Daoy (cell line): ENCODE measurements at places on chromosomes 1 and 21.

- DNase-seq: no peak
Observed at GRCh38 chr1:115173151-115173550, 83.8 kb upstream of the TSPAN2 start.

GRCh38 chr1:12610305-12610935 lies 7.6 kb downstream of the DHRS3 start:
- DNase-seq: no peak

- no peak for DNase-seq
Observed at GRCh38 chr1:47423872-47424271, 7.8 kb downstream of the FOXE3 start.

GRCh38 chr21:36542312-36543101 lies 62.6 kb upstream of the CLDN14 start:
- DNase-seq: no peak

DNA sequence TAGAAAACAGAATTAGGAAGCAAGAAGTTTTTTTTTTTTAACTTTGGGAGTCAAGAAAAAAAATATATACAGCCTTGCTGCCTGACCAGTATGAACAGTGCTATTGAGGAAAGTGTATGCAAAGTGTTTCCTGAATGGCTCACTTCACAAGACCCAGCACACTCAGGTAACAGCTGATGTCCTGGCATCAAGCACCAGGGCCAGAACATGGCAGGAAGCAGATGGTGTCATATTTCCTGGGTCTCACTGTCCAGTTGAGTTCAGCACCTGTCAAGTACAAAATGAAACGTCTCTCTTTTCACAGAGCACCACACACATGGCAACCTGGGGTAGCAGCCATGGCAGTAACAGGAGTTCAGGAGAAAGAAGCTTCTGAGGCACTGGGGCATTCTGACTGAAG lies 372.3 kb downstream of the TTLL7 start:
- no peak for DNase-seq

- no peak for DNase-seq
Observed at GRCh38 chr1:11150326-11150725, 38.8 kb upstream of the ANGPTL7 start.

- no peak for DNase-seq
Observed at GRCh38 chr1:84541679-84542078, 32.6 kb downstream of the CTBS start.

DNA sequence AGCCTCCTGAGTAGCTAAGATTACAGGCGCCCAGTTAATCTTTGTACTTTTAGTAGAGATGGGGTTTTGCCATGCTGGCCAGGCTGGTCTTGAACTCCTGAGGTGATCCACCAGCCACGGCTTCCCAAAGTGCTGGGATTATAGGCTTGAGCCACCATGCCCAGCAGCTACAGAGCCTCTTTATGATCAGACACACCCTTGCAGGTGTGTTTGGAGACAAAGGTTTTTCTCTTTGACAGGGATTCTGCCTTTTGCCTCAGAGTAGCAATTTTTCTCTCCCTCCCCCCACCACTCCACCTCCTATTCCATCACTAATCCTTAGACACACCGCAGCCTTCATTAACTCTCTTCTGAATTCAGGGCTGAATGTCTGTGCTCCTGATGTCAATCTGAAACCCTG lies 152.2 kb upstream of the NFIA start:
- no peak for DNase-seq

DNA sequence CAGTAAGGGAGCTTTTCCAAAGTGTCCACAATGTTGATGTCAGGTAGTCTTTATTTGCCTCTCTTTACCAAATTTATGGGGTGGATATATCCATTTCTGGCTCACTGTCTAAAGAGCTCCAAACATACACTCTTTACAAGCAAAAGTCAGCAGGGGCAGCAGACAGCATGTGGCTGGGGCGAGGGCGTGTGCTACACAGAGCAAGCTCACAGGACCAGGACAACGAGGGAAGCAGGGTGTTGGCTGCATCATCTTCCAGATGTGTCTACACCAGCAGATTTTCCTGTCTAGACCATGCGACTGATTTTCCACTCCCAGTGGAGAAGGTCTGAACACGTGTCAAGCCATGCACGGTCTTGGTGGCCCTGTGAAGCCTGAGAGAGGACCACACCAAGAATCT lies 123.8 kb downstream of the TRABD2B start:
- DNase-seq: no peak

DNA sequence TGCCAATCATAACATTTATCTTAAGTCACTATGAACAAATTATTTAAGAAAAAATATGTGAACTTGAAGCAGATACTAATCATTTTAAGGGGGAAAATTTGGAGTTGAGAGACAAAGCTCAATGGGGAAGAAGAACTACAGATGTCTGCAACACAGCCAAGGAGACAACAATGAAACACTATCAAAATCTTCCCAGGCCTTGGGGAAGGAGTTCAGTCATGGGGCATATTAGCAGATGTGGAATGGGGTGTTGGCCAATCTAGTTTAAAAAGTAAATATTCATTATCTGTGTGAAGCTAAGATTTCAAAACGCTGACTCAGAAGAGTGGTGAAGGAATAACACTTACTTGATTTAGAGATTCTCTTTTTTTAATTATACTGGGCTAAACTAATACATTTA lies 671.6 kb upstream of the ZP4 start:
- DNase-seq: no peak

DNA sequence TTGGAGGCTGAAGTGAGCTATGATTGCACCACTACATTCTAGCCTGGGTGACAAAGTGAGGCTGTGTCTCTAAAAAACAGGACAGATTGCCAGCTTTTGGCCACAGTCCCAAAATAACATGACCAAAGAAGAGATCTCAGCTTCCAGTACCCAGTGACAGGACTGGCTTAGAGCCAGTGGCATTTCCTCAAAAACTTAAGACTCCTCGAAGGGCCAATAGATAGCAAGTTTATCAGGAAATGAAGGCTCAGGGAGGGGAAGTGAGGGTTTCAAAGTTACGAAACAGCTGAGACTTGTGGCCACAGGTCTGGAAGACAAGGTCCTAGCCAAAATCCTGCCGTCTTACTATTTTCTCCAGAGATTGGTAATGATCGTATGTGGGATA lies 6.3 kb upstream of the TMEM39B start:
- peak; percentile 85 for DNase-seq

GRCh38 chr1:29121936-29122681 lies 1.6 kb downstream of the TMEM200B start:
- DNase-seq: peak; percentile 36

DNA sequence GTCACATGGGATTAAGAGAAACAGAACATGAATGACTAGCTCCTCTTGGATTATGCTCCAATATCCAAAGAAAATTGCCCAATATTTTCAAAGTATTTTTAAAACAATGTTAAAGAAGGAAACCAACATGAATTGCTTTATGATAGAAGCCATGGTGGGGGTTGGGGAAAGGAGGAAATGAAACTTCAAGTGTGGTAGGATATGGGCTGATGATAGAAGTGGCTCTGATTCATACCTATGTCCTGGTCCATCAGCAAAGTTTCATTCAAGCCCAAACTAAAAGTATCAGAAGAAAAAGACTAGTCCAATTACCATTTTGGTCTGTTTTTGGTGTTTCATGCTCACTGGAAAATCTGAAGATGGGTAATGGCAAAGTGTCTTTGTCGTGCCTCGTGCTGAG lies 104.2 kb upstream of the PROX1 start:
- DNase-seq: no peak

DNA sequence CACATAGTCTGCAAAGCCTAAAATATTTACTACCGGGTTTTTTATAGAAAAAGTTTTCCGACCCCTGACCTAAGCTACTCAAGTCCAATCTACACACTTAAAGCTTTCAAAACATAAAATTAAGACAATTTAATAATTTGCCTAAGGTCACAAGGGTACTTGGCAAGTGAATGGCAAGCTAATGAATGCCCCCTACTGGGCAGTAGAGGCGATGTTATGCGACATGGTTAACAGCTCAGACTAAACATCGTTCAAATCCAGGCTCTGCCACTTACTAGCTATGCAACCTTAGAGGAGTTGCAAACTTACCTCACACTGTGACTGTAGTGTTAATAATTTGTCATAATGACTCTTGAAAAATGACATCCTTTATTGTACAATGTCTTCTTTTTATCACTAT lies 317.2 kb upstream of the NFIA start:
- DNase-seq: no peak

DNA sequence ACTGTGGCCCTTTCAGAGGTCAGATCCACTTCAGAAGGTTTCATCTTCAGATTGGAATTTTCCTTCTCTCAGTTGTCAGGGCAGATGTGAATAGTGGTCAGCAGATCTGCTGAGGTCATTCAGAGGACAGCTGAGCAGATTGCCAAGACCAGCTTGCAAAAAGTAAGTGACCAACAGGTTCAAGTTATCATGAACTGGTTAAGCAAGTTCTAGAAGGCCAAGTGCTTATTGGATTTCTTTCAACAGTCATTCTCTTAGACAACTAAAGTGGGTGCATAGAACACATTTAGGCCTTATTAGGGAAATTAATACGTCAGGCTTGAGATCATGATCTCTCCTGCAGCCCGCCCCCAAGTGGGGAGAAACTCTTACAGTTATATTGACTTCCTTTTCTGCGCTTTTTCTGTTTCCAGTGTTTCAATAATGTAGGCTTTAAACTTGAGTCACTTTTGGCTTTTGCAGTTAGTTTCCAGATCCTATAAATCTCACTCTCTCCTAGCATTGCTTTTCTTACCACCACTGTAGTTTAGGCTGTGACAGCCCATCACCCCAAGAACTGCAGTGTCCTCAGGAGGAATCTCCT lies 96.4 kb downstream of the C1orf21 start:
- DNase-seq: no peak
